ENCODE measurements at places on chromosomes 2 and 18.

DNA sequence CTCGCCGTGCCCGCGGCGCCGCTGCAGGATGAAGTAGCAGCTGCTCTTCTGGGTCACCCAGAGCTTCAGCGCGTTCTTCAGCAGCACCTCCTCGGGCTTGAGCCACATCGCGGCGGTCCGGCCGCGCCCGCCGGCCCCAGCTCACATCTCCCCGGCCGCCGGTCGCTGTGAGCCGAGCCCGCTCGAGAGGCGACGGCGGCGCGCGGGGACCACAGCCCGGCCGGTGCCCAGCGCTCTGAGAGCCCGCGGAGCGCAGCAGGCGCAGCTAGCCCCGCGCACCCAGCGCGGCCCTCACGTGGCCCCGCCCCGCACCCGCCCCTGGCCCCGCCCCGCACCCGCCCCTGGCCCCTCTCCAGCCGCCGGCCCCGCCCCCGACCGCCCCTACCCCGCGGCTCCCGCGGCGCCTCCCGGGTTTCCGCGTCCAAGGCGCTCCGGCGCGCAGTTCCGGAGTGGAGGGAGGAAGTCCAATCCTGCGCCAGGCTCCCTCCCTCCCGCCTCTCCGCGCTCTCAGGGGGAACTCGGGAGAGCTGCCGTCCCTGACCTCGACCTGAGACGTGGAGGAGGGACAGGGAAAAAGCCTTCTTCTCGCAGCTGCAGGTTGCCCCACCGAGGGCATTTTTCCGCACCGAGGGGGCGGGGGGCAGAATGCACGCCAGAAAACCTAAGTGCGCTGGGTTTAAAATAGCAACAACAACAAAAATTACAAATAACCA, at the start of gene TBC1D8:
TSS of gene TBC1D8 (minus strand) at position 237 of the 713 bp plus-strand sequence. CDS start at position 108, 129 bp downstream.
- peak; percentile 82 for DNase-seq

DNA sequence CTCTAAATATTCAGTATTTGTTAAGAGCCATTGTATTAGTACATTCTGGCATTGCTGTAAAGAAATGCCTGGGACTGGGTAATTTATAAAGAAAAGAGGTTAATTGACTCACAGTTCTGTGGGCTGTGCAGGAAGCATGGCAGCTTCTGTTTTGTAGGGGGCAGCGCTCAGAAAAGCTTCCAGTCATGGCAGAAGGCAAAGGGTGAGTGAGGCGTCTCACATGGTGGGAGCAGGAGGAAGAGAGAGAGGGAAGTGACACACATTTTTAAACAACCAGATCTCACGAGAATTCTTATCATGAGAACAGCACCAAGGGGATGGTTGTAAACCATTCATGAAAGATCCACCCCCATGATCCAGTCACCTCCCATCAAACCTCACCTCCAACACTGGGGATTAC, 13.8 kb upstream of the CCDC102B start:
- no peak for DNase-seq

GRCh38 chr2:181992776-181993175, 7.1 kb downstream of the PPP1R1C start:
- no peak for DNase-seq

- no peak for DNase-seq
Observed at GRCh38 chr2:172350839-172351479, 76.4 kb upstream of the ITGA6 start.

- DNase-seq, result no peak
Observed at GRCh38 chr18:73590950-73591349, 556.7 kb downstream of the FBXO15 start.

DNA sequence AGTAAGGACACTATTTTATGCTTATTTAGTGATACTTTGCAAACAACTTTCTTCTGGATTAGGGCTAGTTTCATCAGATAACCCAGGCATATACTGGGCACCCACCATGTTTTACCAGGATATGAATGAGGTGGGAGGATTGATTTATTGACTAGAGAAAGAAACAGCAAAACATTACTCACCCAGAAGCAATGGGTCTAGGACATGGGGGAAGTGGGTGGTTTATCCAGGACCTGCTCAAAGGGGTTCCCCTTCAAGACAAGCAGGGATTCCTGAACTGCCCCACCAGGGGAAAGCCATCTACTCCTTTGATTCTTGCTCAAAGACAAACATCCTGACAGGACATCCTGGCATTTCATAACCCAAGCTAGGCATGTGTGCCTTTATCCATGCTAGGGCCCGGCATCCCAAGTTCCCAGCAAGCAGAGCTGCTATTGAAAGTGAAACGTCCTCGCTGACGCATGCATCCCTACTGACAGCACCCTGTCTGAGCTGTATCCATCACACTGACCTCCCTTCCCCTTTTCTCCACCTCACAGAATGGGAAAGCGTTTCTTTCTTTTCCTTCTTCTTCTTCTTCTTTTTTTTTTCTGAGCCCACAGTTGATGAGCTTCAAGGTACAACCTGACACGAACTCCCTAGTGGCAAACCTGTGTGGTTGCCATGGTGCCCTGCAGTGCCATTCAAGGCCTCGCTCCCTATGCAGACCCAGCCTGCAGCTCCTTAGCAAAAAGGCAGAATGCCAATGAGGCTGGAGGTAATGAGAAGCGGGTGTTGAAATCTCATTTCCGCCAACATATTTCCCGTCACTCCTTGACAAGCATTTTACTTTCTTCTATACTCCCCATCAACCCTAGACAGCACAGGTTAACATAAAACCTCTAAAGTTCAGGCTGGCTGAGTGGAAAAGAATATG, 70.5 kb downstream of the CLHC1 start:
- no peak for DNase-seq

- DNase-seq, result no peak
Observed at GRCh38 chr2:36748166-36748565, 51.7 kb downstream of the VIT start.

DNA sequence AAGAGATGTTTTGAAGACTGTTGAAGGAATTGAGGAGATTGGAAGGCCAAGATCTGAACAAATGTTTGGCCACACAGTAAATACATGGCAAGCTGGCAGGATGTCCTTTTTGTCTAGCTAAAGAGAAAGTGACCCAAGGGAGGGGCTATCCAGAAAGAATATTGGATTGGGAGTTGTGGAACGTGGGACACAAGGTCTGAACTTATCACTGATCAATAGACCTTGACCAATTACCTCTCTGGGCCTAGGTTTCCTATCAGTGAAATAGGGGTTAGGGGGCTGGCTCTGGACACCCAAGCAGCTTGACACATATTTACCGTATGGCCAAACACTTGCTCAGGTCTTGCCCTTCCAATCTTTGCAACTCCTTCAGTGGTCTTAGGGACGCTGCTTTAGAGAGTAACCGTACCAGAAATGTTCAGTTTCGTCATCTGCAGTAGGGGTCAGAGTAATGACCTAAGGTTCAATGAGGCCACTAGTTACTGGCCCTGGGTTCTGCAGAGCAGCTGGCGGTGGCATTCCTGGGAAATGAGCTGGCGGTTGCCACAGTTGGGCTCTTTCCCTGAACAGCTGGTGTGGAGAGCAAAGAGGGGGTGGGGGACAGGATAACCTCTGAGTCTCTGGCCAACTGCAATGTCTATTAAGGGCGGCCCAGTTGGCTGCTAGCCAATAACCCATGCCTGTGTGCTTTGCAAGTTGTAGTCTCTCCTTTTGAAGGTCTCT, 70.1 kb upstream of the STPG4 start:
- no peak for DNase-seq

DNA sequence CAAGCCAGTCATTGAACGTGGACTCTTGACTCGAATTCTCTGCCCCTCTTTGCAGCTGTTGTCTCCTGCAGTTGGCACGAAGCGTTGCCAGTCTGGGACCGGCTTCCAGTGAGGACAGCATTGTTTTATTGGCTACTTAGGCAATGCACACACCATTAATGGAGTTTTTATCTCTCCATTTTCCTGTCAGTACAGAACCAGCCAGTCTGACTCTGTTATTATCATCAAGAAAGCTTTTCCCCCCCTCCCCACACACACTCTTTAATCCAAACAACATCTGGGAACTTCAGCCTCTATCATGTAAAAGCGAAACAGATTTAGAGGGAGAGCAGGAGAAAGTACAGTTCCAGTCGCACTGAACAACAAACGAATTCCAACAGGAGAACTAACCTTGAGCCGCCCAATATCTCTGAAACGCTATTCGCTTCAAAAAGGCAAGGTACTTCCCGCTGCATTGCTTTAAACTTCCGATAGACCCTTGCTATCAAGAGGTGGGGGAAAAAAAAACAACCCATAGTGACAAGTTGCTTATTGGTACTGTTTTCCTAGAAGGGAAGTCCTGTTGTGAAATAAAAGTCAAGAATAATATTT, 38.2 kb downstream of the ACVR1 start:
- no peak for DNase-seq

- DNase-seq, result peak; percentile 54
Observed at GRCh38 chr18:25832001-25832604, 258.3 kb downstream of the SS18 start.

- no peak for DNase-seq
Observed at GRCh38 chr18:40413160-40413559, 1541.9 kb upstream of the PIK3C3 start.

DNA sequence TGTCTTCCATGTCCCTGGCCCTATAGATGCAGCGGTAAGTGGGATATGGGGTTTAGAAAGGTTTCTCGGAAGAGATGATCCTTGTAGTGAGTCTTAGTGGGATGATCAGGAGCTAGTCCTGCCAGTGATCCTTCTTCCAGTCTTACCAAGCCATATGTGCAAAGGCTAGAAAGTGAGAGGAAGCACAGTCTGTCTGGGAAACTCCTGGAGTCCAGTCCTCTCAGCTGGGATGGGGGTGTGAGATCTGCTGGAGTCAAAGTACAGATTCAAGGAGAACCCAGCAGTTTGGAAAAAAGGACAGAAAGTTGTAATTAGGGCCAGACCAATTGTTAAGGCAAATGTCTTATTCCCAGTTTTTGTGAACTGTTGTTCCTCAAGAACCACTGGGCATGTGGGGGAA, 83.3 kb downstream of the LIMS1 start:
- no peak for DNase-seq

GRCh38 chr2:188291617-188292347, at the start of gene GULP1:
GULP1 (plus strand) TSS chr2:188291874; CDS start chr2:188477703, 185,829 bp downstream.
- peak; percentile 26 for DNase-seq

GRCh38 chr18:58787536-58788149, 77.0 kb upstream of the ZNF532 start:
- no peak for DNase-seq

DNA sequence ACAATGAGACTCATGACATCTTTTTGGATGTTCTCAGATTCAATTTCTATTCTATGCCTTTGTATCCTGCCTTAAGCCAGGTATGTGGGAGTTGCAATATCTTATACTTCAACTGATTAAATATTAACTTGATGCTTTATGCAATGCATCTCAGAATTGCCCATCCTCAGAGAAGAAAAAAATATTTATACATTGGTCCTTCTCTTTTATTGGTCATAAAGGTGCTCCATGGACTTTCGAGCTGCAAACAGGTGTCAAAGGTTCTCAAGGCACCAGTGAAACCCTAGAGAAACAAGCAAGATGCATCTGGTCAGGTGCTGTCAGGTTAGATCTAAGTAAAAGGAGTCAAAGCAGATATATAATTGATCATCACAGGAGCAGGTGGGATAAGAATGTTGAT, 690.5 kb downstream of the PLCL1 start:
- no peak for DNase-seq

GRCh38 chr2:144477281-144477956, 42.5 kb downstream of the ZEB2 start:
- DNase-seq, result no peak

GRCh38 chr18:623761-624620, 27.2 kb downstream of the CLUL1 start:
- peak; percentile 81 for DNase-seq

- no peak for DNase-seq
Observed at GRCh38 chr2:112644933-112645309, 818 bp upstream of the SLC20A1 start.

- DNase-seq, result no peak
Observed at GRCh38 chr2:204632410-204632809, 87.1 kb downstream of the PARD3B start.

DNA sequence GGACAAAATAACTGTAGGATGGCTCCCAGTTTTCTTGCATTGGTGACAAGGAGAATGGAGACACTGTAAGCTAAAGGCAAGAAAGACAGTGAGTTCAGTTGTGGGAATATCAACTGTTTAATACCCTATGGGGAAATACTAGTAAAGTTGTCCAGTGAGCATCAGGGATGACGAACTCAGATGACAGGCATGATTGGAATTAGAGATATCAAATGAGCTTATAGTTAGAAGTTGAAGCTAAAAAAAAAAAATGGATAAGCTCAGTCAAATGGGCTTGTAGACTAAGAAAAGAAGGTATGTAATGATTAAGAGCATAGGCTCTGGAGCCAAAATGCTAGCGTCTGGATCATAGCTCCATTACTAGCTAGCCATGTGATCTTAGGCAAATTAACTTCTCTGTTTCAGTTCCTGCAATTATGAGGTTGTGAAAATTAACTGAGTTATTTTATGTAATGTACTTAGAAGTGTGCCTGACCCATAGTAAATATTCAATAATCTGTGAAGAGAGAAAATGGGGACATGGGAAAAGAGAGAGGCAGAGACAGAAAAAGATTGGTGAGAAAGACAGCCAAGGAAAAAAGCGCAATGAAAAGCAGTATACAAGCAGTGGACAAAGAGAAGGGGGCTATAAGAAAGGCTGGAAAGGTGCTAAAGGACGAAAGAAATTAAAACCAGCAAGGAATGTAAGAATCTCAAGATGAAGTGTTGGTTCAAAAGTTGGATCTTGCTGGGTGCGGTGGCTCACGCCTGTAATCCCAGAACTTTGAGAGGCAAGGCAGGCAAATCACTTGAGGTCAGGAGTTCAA, 95.7 kb upstream of the SLC39A10 start:
- DNase-seq, result no peak

- DNase-seq, result no peak
Observed at GRCh38 chr2:219527076-219527394, 12.8 kb downstream of the ASIC4 start.

DNA sequence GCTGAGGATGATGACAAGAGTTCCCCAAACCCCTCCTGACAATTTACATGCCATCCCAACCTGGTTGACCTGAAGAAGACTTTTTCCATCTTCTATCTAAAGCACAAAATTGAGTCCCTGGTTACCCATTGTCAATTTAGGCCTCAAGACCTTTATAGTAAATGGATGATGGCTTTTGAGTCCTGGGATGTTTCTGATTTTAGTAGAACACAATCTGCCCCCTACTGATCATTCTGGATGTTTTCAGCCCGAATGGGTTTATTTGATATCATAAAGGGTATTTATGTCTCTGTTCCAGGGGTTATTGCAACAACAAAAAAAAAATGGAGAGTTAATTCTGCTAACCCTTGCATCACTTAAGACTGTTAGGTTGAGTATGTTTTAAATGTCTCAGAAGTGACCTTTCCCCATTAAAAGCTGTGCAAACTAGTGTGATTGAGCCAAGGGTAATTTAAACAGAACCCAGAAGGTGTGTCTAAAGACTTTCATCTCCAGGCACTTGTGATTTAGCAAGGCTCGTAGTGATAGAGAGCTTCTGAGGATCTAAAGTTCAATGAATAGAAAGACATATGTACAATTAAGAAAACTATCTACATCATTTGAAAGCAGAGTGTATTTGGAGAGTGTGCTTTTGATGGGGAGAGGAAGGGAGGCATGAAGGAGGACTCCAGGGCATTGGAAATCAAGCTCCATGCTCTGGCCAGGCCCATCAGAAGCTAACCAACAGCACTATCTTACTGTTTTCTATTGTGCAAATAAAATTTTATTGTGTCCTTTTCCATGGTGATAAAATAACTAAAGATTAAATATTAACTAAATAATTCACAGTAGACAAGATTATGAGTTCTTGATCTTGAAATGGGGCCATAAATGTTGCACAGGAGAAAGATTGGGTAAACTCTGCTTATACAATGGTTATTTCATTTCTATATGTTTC, 96.6 kb upstream of the NOSTRIN start:
- DNase-seq, result no peak

- peak; percentile 41 for DNase-seq
Observed at GRCh38 chr2:176830362-176830761, 382.2 kb upstream of the HNRNPA3 start.
